Thyroid gland (tissue), 4 donors: ENCODE measurements at places on chromosomes 6 and 20.
A peak's percentile ranks its signal among the peaks of the same experiment; 100 is the strongest.

DNA sequence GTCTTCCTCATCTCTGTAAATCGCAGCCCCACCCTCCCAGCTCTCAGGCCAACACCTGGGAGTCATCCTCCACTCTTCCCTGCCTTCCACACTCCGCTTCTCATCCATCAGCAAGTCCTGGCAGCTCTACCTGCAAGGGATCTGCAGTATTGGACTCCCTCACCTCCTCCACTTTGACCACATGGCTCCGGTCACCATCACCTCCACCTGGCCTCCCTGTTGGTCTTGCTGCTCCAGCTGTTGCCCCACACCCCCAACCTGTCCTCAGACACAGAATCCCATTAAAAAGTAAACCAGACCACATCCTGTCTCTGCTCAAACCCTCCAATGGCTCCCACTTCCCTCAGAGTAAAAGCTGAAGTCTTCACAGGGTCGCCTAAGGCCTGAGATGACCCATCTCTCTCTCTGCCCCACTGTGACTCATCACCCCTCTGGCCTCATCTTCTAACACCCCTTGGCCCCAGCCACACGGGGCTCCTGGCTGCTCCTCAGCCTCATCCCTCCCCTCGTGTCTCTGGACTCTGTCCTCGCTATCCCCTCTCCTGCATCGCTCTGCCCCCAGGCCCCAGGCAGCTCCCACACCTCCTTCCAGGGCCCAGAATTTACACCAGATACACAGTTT is 185.1 kb upstream of the SULF2 start:
- no peak for DNase-seq

DNA sequence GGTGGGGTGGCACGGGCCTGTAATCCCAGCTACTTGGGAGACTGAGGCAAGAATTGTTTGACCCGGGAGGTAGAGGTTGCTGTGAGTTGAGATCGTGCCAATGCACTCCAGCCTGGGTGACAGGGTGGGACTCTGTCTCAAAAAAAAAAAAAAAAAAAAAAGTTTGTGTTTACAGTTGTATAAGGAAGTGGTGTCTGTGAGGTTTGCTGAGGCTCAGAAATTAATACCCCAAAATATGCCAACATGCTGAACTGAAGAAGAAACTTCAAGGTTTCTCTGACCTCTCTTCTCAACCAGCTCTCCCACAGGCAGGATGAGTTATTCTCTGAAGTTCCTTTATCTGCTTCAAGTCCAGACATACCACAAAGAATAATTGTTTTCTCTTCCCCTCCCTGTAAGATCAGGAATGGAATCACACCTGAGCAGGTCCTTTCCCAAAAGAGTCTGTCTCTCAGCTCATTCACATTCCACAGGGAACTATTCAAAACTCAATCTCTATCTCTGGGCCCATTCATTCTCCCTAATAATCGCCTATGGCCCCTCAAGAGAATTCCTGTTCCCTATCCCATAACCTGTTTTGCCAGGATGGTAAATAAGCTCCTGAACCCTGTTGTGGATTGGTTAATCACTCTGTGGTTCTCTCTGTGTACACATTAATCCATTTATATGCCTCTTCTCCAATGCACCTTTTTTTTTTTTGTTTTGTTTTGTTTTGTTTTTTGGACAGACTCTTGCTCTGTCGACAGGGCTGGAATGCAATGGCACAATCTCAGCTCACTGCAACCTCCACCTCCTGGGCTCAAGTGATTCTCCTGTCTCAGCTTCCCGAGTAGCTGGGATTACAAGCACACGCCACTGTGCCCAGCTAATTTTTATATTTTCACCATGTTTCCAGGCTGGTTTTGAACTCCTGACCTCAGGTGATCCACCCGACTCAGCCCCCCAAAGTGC is 17.4 kb upstream of the KIFC1 start:
- peak; percentile 56 for DNase-seq

- no peak for DNase-seq
Measured at GRCh38 chr6:122042380-122042779, 357.1 kb upstream of the HSF2 start.

DNA sequence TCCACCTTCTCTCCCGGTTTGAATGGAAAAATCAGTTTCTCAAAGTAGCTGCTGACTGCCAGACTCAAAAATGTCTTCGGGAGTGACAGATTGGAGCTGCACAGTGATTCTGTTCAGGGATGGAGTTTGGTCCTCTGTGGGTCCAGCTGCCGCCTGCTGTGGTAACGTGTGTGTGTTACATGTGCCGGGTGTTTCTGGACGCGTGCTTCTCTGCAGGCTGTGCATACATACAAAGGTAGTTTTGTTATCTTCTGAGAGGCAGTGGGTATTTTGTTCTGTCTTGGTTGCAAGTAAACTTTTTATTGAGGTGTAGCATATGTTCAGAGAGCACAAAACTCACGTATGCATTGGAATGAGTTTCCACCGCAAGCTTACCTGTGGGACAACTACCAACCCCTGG is 41.3 kb upstream of the NAA20 start:
- peak; percentile 38 for DNase-seq

- DNase-seq: no peak
Measured at GRCh38 chr6:142376115-142376514, 74.3 kb downstream of the ADGRG6 start.

DNA sequence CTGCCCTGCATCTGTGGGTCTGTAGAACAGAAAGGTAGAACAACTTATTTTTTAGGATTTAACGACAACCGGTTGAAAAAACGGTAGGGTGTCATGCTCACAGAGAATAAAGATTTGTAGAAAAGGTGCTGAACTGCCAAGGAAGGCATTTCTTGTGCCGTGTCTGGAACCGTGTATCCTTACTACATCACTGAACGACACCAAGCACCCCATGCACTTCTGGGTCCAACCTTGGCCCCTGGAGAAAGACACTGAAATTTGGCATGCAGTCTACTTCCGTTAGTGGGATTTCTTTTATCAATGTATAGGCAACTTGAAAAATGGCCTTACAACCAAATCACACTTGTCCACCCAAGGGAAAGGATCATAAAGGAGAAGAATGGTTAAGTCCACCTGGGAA is 145.5 kb downstream of the ZMYND8 start:
- no peak for DNase-seq
